A549 treated with Hydrocortisone at 1 μM for 4 hours (cell line): ENCODE measurements at places on chromosomes 3 and 15. TPM values are rescaled to one million over a fixed set of nuclear protein-coding genes. Genes with fewer than 3 reads are reported as not detected.

Gene JAGN1
- total RNA-seq, result 78.5 to 106 TPM (median 99.5 TPM) in 5 replicates

Gene CASR
- not detected in 5 replicates for total RNA-seq

Gene SEMA7A
- total RNA-seq, result 1.3 to 1.7 TPM (median 1.5 TPM) in 5 replicates

Gene SPATA12
- 0.30 to 0.38 TPM (median 0.37 TPM) in 5 replicates for total RNA-seq

Gene APPL1
- 12.0 to 19.8 TPM (median 16.7 TPM) in 5 replicates for total RNA-seq
